Activated CD8-positive, alpha-beta memory T cell treated with anti-CD3 and anti-CD28 coated beads for 1 hour (primary cell): ENCODE measurements at places on chromosomes 1 and 21.

- no peak for DNase-seq
Measured at GRCh38 chr1:12473596-12474362, 144.2 kb downstream of the DHRS3 start.

DNA sequence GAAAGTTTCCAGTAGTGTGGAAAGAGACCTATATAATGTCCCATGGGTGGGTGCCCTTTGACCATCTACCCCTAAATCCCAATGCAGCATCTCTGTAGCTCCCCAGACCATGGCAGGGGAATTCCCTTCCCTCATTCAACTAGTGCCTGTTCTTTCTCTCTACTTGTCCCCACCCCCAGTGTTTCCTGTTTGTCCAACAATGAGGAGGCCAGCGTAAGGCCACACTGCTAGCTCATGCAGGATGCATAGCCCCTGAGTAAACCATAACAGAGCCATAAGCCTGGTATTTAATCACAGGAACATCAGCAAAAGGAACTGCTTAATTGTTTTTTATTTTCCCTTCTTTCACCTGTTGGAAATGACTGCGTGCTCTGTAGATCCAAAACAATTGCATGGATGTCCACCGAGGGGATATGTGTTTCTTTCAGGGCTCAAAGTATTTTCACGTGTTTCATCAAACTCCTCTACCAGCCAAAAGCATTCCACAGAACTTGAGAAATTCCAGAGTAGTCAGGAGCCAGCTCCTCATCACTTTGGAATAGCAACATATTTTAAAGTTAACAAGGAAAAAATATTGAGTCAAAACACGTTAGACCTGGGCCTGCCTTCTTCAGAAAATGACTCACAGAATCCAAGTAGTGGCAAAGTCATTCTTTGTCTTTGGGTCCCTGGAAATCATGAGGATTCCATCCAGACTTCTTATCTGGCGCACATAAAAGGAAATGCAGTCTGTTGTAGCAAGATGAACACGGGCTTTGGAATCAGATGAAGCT is 162.5 kb upstream of the SGIP1 start:
- no peak for DNase-seq

DNA sequence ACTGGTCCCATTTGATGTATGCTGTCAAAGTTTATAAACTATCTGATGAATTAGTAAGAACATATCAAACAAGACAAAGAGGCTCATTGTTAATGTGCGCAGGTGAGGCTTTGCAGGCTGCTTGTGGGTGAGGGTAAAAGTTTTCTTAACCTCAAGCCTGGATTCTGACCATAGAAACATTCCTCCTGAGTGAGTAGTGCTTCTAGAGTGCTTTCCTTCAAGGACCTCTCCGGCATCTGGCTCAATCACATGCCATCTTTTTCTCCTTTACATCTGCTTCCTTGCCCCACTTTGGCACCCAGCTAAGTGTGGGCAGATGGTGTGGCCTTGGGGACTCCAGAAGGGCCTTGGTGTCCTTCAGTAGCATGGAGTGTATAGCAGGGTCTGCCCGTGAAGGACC is 104.0 kb downstream of the ROR1 start:
- DNase-seq: no peak

DNA sequence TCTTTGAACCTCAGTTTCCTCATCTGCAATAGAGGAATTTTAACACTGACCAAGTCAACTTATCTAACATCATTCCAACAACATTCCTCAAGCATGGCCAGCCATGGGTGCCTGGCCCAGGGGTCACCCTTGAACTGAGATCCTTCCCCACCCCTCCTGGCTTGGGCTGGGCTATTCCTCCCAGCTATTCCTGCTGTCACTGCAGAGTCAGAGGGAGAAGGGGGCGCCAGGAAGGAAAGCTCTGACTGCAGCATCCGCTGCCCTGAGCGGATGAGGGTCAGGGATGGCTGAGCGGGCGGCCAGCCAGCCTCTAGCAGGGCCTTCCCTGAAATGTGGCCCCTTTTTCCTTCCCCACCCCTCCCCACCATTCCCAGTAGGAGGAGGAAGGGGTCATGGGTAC is 3.1 kb downstream of the TINAGL1 start:
- no peak for DNase-seq

- DNase-seq: no peak
Measured at GRCh38 chr1:30512914-30513265, 210.5 kb downstream of the MATN1 start.

GRCh38 chr1:219539645-219540254 is 73.2 kb downstream of the ZC3H11B start:
- no peak for DNase-seq

- no peak for DNase-seq
Measured at GRCh38 chr21:34639882-34640788, 25.2 kb upstream of the RCAN1 start.

DNA sequence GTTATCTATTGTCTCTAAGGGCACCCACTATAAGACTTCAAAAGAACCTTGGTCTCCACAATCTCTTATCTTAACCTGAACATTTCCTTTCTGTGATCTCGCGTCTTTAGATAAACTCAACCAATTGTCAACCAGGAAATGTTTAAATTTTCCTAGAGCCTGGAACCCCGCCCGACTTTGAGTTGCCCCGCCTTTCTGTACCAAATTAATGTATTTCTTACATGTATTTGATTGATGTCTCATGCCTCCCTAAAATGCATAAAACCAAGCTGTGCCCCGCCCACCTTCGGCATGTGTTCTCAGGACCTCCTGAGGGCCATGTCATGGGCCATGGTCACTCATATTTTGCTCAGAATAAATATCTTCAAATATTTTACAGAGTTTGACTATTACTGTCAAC is 5.9 kb upstream of the CXADR start:
- DNase-seq: no peak

- no peak for DNase-seq
Measured at GRCh38 chr1:36964830-36965229, 69.5 kb downstream of the GRIK3 start.

DNA sequence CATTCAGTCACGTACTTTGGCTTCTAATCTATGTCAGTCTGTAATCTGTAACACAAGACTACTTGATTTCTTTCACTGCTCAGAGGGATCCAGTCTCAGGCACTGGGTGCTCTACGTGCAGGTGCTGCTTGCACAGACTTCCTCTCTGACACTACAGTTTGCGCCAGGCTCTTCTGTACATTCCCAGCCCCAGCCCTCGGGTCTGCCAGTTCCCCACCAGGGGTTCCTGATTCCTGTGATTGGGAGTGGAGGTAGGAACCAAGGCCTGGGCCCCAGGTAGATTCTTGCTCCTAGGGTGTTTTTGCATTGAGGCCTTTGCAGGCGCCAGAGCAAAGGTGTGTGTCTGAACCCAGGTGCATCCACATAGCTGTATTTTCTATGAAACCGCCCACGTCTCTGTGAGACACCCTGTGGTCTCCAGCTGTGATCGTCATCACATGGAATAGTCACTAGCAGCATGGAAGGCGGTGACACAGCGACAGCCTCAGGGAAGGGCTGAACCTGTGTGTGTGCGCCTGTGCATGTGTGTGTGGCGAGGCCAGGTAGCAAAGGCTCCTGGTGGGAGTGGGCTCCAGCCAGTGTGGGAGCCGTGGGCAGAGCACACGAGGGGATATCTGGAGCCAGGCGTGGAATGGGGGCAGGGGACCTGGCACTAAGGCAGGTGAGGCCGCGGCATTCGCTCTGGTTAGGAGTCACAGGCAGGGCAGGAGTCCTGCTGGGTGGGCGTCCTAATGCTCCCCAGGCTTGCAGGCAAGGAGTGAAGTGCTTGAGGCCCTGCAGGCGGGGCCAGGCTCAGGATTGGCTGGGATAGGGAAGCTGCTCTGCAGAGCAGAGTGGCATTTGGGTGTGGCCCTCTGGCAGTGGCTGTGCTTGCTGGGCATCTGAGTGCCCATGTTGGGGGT is 5.2 kb downstream of the GJC2 start:
- DNase-seq: no peak

GRCh38 chr1:230069796-230070195 is 2.8 kb downstream of the GALNT2 start:
- DNase-seq: no peak

DNA sequence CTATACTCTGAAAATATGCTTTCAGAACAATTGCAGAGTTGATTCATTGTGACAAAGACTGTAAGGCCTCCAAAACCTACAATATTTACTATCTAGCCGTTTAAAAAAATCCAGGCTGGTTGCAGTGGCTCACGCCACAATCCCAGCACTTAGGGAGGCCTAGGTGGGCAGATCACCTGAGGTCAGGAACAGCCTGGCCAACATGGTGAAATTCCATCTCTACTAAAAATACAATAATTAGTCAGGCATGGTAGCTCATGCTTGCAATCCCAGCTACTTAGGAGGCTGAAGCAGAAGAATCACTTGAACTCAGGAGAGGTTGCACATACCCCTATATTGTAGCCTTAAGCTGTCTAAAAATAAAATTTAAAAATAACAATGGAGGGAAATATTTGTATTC is 5.3 kb upstream of the TFF2 start:
- no peak for DNase-seq

- DNase-seq: no peak
Measured at GRCh38 chr1:217561446-217561845, 69.4 kb downstream of the GPATCH2 start.

DNA sequence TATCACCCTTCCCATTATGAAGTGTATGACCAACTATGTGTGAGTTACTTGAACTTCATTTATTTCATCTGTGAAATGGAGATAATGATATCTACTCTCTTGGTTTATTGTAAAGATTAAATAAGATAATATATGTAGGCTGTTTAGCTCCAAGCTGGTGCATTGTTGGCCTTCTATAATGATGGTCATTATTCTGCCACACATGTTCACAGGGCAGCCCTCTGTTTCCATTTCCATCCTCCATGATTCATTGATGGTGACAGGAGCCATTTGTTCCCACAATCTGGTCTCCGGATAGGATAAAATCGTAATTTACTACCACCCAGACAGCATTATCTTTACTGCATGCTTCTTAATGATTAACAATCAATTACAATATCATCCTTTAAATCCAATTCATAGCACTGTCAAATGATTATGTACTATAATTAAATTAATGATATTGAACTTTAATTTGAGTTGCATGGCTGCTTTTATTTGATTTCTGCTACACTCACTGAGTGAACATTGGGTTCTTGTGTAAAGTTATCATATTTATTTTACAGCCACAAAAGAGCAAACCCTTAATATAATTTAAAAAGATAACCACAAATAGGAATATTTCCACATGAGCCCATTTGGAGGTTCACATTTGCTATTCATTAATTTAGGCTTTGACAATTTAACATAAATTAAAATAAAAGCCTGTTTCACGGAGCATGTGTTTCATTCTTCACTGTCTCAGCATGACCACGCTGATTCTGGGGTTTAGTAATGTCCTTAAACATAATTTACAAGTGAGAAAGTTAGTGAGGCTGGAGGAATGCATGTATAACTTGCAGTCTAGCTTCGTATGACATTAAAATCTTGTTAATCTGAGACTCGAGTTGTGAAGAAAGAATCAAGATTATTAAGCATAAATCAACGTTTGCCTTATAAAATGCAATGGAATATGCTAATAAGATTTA is 596.4 kb upstream of the ZRANB2 start:
- DNase-seq: no peak

- no peak for DNase-seq
Measured at GRCh38 chr1:60637651-60638050, 444.7 kb upstream of the NFIA start.

- DNase-seq: no peak
Measured at GRCh38 chr1:212692774-212693644, 6.6 kb downstream of the BATF3 start.

DNA sequence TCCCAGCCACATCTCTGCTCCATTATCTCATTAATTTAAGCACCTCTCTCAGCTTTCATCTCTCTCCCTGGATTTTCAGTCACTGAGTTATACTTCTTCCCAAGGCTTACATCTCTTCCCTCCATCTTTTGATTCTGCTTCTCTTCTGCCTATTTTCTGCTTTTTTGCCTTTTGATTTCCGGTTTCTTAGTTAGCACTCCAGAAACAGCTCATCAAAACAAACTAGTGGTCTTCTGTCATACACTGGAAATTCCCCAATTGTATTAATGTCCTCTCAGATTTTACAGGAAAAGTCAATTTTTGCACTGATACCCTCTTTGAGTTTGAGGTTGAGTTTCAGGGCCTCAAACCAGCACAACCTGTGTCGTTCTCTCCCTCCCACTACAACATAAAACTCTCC is 1.5 kb downstream of the LCE3E start:
- no peak for DNase-seq

- DNase-seq: peak; percentile 30
Measured at GRCh38 chr1:15848143-15848928, 829 bp downstream of the SPEN start.

DNA sequence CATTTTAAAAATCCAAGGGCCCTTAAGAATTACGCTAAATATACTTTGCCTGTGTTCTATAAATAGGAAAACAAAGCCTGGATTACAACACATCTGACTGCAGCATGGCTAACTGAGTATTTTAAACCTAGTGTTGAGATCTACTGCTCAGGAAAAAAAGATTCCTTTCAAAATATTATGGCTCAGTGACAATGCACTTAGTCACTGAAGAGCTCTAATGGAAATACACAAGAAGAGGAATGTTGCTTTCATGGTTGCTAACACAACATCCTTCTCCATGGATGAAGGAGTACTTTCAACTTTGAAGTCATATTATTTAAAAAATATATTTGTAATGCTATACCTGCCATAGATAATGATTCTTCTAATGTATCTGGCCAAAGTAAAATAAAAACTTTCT is 248.3 kb upstream of the NEGR1 start:
- no peak for DNase-seq

GRCh38 chr1:204368996-204369726 is 9.4 kb upstream of the PLEKHA6 start:
- DNase-seq: no peak

- DNase-seq: no peak
Measured at GRCh38 chr21:44880405-44881197, 7.1 kb upstream of the PTTG1IP start.

- DNase-seq: no peak
Measured at GRCh38 chr21:28375708-28376385, 616.8 kb downstream of the LTN1 start.

DNA sequence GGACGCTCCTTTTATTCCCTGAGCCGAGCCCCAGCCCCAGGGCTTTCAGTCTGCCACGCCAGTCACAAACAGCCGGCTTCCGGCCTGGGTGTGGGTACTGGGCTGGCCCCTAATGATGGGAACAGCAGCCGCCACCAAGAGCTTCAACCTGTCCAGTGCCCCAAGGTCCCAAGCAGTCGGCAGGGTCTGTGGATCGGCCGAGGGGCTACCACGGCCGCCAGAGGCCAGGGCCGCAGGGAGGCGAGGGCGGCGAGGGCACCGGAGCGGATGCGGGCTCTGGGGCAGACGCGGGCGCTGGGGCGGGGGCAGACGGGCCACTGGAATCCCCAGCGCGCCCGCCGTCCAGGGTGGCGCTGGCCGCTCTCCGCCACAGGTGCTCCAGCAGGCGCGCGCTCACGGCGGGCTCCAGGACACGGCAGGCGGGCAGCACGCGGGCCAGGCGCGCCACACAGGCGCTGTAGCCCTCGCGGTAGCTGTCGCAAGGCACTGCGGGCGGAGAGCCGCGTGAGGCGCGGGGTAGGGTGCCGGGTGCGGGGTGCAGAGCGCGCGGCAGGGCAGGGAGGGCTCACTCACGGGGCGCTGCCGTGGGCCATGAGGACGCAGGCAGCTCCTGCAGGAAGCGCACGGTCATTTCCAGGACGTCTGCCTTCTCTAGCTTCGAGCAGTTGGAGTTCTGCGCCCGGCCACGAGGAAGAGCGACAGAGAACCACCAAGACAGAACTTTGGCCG is 887 bp downstream of the HES2 start:
- no peak for DNase-seq

GRCh38 chr1:110243146-110243545 is 33.0 kb downstream of the KCNC4 start:
- DNase-seq: no peak

GRCh38 chr21:28548291-28548690 is 444.4 kb downstream of the LTN1 start:
- DNase-seq: no peak

GRCh38 chr1:236395230-236395946 is 1.3 kb downstream of the EDARADD start:
- peak; percentile 41 for DNase-seq
